ENCODE measurements at places on chromosomes 7 and 10.

- no peak for DNase-seq
These were observed 131.5 kb upstream of the JCAD start for GRCh38 chr10:30190577-30191552.

- DNase-seq: no peak
These were observed 464.9 kb upstream of the NRP1 start for GRCh38 chr10:33799281-33799943.

DNA sequence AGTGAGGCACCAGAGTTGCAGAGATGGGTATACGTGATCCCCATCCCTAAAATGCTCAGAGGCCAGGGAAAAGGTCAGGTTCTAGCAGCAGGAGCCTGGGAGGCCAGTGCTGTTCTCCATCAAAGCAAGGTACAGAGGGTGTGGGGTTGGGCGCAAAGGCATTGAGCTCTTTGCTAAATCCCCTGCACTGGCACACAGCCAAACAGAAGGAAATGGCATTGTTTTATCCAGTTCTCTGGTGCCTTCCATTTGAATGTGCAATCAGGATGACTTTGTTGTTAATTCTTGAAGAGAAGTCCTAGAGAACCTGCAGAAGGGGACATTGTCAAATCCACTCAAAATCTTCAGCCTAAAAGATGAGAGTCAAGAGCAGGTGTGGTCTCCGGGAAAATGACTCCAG is 111.3 kb upstream of the CHST15 start:
- DNase-seq: no peak

DNA sequence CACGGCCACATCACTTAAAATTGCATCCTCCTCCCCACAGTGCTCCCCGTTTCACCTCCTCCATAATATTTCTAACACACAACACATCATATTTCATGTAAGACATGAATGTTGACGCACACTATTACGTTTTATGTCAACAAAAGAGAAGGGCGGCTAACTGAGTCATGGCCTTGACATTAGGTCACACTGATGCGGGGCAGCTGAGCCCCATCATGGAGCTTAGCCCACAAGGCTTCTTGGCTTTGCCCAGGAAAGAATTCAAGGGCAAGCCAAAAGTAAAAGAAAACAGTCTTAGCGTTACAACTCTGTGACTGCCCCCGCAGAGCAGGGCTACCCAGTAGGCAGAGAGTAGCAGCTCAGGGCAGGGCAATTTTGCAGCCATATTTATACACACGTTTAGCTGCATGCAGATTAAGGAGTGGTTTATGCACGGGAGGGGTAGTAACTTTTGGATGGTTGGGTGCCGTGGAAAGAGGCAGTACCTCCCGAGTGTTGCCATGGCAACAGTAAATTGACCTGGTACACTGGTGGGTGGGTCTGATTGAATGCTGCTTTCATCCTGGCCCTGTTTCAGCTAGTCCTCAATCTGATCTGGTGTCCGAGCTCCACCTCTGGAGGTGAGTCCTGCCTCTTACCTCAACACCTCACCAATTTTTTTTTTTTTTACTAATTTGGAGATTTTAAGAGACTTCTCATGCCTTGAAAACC is 156.2 kb upstream of the FRMD4A start:
- DNase-seq: no peak

- DNase-seq: no peak
These were observed 176.5 kb downstream of the CSTF2T start for GRCh38 chr10:51522858-51523257.

GRCh38 chr10:21249435-21249834 is 276.0 kb downstream of the SKIDA1 start:
- DNase-seq: no peak

- DNase-seq: no peak
These were observed 238.0 kb downstream of the EBF3 start for GRCh38 chr10:129725890-129726631.

- DNase-seq: no peak
These were observed 44.2 kb upstream of the C10orf71 start for GRCh38 chr10:49254556-49255318.

- DNase-seq: no peak
These were observed 49.5 kb upstream of the PRSS58 start for GRCh38 chr7:142307246-142307900.

DNA sequence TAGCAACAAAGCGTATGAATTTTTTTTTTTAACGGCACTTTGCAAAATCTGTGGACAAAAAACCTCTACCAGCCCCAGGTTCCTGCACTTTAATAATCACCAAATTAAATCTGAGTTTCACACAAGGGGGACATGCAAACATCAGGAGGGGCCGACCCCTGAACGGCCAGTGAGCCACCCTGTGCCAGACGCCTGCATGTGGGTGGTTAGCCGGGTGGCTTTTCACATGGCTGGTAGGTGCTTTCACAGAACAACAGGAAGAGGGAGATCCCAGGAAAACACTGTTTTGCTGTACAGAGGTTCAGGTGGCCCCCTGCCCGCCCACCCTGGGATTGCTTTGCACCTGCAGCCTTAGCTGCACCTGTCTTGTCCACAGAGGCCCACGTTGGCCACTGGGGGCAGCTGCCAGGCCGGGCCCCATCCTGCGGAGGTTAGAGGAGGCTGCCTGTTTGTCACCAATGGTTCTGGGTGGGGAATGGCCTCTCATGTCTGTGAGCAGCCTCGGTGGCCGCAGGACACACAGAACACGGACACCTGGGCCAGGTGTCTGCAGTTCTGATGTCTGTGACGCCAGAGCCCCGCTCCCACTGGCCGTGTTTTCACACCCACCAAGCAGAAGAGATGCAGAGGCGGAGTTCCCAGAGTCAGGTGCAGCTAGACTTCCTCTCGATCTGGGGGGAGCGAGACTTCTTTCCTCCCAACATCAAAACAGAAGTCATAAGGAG is 107.7 kb downstream of the FAM53B start:
- DNase-seq: no peak

DNA sequence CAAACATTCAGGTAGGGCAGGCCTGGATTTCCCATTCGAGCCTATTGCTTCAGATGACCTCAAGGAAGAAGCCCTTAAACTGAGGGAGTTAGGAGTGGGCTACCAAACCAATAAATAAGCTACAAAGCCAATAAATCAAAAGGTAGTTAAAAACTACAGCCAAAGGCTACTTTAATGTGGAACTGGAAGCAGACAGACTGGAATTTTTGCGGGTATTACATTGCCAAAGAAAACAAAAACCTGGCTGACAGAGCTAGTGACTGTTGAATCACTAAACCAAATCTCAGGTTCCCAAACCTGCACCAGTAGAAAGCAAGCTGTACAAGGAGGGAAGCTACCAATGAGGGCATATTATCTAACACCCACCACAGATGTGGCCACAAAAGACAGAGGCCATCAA is 315.6 kb downstream of the GRM8 start:
- no peak for DNase-seq

DNA sequence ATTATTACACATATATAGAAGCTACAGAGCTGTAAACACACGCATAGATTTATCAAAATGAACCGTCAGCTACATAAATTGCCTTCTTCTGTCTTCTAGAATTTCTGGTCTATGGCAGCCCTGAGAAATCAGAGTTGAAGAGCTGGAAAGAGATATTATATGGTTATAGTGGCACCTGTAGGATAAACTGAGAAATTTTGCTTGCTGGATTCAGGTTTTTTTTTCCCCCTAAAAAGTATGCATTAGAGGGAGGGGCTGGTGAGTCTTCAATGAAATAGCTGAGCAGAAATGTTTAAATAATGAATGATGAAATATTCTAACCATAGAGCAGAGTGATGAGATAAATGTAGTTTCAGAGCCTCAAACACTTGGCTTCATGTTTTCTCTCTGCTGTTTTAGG is 78.0 kb upstream of the DYNC1I1 start:
- DNase-seq: no peak

DNA sequence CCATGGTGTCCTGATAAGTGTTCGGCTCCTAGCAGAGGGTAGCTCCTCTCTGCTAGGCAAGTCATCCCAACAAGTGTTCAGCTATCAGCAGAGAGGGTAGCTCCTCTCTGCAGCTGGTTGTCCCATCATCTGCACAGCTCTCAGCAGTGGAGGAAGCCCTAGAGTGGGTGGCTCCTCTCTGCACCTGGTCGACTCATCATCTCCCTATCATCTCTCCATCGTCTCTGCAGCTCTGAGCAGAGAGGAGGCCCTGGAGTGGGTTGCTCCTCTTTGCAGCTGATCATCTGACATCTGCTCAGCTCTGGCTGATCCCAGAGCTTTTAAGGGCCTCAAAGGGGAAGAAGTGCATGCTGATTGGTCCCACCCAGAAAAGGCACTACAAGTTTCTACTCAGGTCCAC is 199.9 kb upstream of the KMT2E start:
- DNase-seq: no peak

DNA sequence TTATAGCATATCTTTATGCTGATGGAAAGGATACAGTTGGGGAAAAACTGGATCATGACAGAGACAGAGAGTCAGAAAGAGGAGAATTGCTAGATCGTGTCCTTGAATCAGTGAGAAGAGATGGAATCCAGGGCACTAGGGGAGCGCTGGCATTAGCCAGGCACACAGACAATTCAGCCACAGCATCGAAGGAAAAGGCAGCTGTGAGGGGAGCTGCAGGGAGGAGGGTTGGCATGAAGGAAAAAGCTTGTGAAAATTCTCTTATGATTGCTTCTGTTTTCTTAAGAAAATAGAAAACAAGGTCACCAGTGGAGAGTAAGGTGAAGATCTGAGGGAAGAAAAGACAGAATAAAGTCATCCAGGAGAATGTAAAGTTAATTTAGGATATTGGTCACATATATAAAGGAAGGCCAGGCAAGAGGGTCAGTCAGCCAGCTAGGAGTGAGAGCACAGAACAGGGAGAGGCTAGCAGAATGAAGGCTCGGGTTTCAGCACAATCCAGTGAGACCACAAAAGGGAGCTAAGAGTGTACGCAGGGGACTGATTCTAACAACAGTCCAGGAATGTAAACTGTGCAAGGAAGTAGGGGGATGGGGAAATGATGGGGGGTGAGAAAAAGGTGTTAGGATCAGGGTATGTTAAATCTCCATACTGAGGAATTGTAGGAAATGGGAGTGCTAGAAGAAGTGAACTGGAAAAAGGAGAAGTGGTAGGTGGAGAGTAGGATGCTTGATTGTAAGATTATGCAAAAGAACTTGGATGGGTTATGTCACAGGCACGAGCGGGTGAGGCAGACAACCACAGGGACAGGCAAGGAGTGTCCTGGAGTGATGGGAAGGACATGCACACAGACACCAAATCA is 112.0 kb downstream of the RNF32 start:
- no peak for DNase-seq

- DNase-seq: no peak
These were observed 14.0 kb upstream of the SCART1 start for GRCh38 chr10:133439517-133440461.

- no peak for DNase-seq
These were observed 64.7 kb upstream of the MET start for GRCh38 chr7:116607299-116607698.

DNA sequence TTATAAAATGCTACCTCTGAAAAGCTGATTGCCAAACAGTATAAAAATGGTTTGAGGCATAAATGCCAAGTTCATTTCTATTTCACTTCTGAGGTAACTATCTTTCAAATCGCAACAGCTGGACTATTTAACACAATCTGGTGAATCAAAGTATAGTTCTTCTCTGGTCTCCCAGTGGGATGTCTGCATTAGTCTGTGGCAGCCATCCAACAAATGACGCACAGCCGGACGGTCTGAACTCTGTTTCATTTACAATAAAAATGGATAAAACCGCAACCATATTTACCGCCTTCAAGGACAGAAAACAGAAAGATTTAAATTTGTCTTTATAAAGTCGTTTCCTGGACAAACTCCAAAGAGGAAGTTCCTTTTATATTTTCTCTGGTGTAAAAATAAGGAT is 41.9 kb downstream of the ENO4 start:
- DNase-seq: no peak

DNA sequence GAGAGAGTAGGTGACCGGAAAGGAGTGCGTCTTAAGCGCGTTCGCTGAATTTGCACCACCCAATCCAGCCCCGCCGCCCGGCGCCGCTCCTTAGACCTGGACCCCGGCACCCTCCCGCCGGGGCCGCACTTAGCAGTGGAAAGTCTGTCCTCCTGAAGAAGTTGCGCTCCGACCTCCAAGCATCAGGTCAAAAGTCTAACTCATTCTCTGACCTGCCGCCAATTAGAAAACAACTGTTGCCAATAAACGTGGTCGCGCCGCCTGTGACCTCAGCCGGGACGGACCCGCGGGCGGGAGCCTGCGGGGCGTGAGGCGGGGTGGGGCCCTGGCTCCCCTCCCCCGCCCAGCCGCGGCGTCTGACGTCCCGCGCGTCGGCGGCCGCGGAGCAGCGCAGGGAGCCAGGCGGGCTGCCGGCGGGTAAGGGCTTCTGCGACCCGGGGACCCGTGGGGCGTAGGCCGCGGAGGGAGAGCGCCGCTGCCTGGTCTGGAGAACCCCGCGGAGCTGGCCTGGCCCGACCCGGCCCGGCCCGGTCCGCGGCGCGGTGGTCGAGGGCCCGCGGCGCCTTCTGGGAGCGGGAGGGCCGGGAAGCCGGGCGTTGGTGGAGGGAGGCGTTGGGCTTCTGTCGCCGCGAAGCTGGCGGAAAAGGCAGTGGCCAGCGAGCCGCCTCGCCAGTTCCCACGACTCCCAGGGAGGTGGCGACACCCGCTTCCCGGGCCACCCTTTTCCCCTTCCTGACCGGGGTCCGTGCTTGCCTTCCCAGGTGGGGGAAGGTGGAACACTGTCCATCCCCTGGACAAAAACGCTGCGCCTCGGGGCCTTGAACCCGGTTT is at the start of gene BCAP29:
TSS of gene BCAP29 (plus strand) at position 362 of the 831 bp plus-strand sequence. CDS start 527 bp downstream, outside the sequence.
- DNase-seq: peak; percentile 81

- no peak for DNase-seq
These were observed 62.7 kb upstream of the LRRC4 start for GRCh38 chr7:128093614-128094570.

GRCh38 chr7:106112972-106113421 is 885 bp upstream of the SYPL1 start:
- DNase-seq: no peak

DNA sequence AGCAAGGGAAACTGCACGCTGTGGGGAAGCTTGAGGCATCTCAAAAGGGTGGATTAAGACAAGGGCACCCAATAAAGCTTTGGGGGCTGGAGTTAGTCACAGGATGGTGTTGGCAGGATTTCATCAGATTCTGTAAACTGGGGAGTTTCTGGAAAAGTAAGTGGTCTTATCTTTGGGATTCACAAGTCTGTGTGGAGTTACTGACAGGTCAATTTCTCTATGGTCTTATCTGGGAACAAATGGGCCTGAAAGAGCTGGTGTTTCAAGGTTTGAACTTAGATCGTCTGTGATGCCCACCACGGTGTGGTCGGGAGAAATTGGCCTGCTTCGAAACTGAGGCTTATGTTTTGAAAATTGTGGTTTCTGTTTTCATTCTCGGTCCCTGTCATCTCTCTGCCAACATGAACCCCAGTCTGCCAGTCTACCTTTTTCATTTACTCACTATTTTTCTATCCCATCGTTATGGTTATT is 23.8 kb upstream of the AOAH start:
- no peak for DNase-seq

Data from activated B cell treated with CpG ODN at 0.5 μM for 24 hours (primary cell).